ENCODE measurements at places on chromosomes 7 and 10. TPM values are rescaled to one million over a fixed set of nuclear protein-coding genes. Genes with fewer than 3 reads are reported as not detected.

GRCh38 chr7:114412548-114412947 is 2.1 kb upstream of the FOXP2 start:
- H3K27me3 ChIP-seq = no peaks in the 10 kb centered on the region
- no peaks in the 10 kb centered on the region for H3K4me1 ChIP-seq
- no peak overlapping the region for H3K4me3 ChIP-seq
- no peaks in the 10 kb centered on the region for H3K36me3 ChIP-seq

- H3K4me3 ChIP-seq = no peak overlapping the region
- peaks cover 4% of the 10 kb centered on the region for H3K36me3 ChIP-seq
- no peak for DNase-seq
- no peaks in the 10 kb centered on the region for H3K27me3 ChIP-seq
Observed at GRCh38 chr7:151402029-151402835, 7.6 kb downstream of the WDR86 start.

Gene EGFR
- 72.3 TPM for total RNA-seq

- H3K36me3 ChIP-seq = no peaks in the 10 kb centered on the region
- H3K27me3 ChIP-seq = no peaks in the 10 kb centered on the region
- peak overlapping the region; percentile 85 for H3K27ac ChIP-seq
- no peak for DNase-seq
- no peak overlapping the region for H3K4me3 ChIP-seq
Observed at GRCh38 chr10:11336722-11337162, 274.7 kb downstream of the USP6NL start.

GRCh38 chr7:49817279-49817678 is 43.8 kb downstream of the VWC2 start:
- no peak for DNase-seq
- H3K4me1 ChIP-seq = no peaks in the 10 kb centered on the region
- H3K36me3 ChIP-seq = no peaks in the 10 kb centered on the region
- H3K4me3 ChIP-seq = no peak overlapping the region

GRCh38 chr7:37100735-37101331 is 347.8 kb downstream of the ELMO1 start:
- H3K4me3 ChIP-seq = no peak overlapping the region
- peaks cover 15% of the 10 kb centered on the region for H3K4me1 ChIP-seq
- no peak overlapping the region for H3K27ac ChIP-seq

Gene MTURN
- total RNA-seq = 196 TPM

- peaks cover 4% of the 10 kb centered on the region for H3K4me1 ChIP-seq
- H3K27me3 ChIP-seq = no peaks in the 10 kb centered on the region
- H3K36me3 ChIP-seq = no peaks in the 10 kb centered on the region
- H3K4me3 ChIP-seq = no peak overlapping the region
- DNase-seq = no peak
Observed at GRCh38 chr10:49096890-49097445, 18.4 kb downstream of the VSTM4 start.

GRCh38 chr7:49479936-49480544 is 293.4 kb upstream of the VWC2 start:
- no peaks in the 10 kb centered on the region for H3K36me3 ChIP-seq
- no peak overlapping the region for H3K4me3 ChIP-seq
- no peak for DNase-seq
- no peaks in the 10 kb centered on the region for H3K27me3 ChIP-seq
- H3K4me1 ChIP-seq = no peaks in the 10 kb centered on the region
- H3K27ac ChIP-seq = no peak overlapping the region

DNA sequence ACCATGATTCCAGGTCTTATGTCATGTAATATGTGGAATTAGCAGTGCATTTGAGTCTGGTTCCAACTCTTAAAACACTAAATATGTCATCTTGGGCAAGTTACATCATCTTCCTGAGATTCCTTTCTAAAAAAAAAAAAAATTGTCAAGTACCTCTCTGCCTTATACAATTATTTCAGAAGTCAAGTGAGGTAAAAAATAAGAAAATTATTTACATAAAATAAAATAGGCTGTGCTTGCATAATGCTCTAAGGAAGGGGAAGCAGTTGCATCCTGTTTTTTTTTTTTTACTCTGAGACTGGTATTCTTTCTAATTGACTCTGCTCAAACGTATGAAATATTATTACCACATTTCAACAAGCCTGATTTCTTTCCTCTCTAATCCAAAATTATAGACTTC is 55.1 kb upstream of the SEMA3A start:
- no peaks in the 10 kb centered on the region for H3K27me3 ChIP-seq
- H3K4me3 ChIP-seq = no peak overlapping the region
- no peaks in the 10 kb centered on the region for H3K36me3 ChIP-seq

DNA sequence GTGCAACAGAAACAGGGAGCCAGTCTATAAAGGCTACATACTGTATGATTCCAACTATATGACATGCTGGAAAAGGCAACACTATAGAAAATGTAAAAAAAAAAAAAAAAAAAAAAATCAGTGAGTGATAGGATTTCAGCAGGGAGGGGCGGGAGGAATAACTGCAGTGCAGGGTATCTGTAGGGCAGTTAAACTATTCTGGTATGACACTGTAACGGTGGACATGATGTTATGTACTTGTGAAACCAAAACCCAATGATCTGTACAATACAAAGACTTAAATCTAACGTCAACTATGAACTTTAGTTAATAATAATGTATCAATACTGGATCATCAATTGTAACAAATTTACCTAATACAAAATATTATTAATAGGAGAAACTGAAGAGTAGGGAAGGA is 14.3 kb downstream of the WASL start:
- no peak overlapping the region for H3K27ac ChIP-seq
- no peaks in the 10 kb centered on the region for H3K36me3 ChIP-seq
- H3K4me3 ChIP-seq = no peak overlapping the region
- H3K4me1 ChIP-seq = no peaks in the 10 kb centered on the region
- DNase-seq = no peak
- no peaks in the 10 kb centered on the region for H3K27me3 ChIP-seq

Gene ANLN
- total RNA-seq = 12.9 TPM

GRCh38 chr10:33136271-33136670 is 178.2 kb upstream of the ITGB1 start:
- no peak overlapping the region for H3K4me3 ChIP-seq
- no peaks in the 10 kb centered on the region for H3K4me1 ChIP-seq
- DNase-seq = no peak
- no peaks in the 10 kb centered on the region for H3K27me3 ChIP-seq

DNA sequence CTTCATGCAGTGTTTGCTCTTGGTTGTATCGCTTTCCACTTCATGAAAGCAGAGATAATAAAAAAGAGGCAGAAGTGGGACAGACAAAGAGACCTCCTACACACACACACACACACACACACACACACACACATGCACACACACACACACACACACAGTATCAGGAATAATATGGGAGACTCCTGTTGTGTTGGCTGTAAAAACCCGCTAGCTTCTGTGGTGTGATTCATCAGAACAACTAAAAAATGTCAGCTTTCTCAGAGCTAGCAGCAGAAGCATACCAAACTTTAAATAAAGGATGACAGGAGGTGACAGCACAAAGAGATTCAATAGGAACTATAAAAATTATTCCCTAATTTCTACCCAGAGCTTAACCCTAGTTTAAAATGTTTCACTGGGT is 148.2 kb upstream of the LRRTM3 start:
- H3K4me3 ChIP-seq = no peak overlapping the region
- DNase-seq = no peak
- H3K27ac ChIP-seq = no peak overlapping the region
- H3K36me3 ChIP-seq = no peaks in the 10 kb centered on the region

- no peak for DNase-seq
- no peak overlapping the region for H3K4me3 ChIP-seq
- H3K4me1 ChIP-seq = no peaks in the 10 kb centered on the region
- H3K36me3 ChIP-seq = no peaks in the 10 kb centered on the region
Observed at GRCh38 chr10:28410420-28411135, 107.7 kb upstream of the MPP7 start.

- peak overlapping the region; percentile 82 for H3K27ac ChIP-seq
- no peak overlapping the region for H3K4me3 ChIP-seq
- H3K27me3 ChIP-seq = peaks cover 9% of the 10 kb centered on the region
- peaks cover 46% of the 10 kb centered on the region for H3K4me1 ChIP-seq
- peaks cover 18% of the 10 kb centered on the region for H3K36me3 ChIP-seq
Observed at GRCh38 chr7:2529161-2530070, 9.8 kb downstream of the LFNG start.

- H3K27me3 ChIP-seq = no peaks in the 10 kb centered on the region
- no peak overlapping the region for H3K4me3 ChIP-seq
- H3K27ac ChIP-seq = no peak overlapping the region
- DNase-seq = peak; percentile 28
Observed at GRCh38 chr7:28481091-28481926, 69.0 kb downstream of the CREB5 start.

DNA sequence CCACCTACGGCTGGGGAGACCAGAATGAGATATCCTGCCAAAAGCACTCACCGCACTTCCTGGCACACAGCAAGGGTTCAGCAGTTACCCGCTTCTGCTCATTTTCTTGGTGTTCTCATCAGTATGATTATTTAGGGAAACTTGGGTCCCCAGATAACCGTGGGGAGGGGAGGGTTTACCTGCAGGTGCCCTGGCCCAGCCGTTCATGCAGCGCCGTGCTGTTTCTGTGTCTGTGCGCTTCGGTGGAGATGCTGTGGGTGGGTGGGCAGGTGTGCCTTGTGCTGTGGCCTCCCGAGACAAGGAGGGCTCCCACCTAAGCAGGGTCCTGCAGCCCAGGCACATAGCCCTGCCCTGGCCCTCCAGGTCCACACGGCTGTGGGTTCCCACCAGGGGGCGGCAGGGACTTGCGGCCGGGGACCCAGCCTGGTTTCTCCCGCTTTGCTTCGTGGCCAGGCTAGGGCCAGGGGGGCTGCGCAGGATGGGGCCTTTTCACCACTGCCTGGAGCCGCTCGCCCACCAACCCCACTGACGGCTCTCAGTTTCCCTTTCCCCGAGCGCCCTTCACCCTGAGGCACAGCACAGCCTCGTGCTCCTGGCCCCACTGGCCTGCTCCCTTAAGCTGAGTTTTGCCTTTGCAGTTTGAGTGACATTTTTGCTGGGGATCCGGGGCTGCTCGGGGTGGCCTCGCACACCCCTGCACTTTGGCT is 78.5 kb downstream of the LHPP start:
- no peak overlapping the region for H3K27ac ChIP-seq
- peak; percentile 49 for DNase-seq
- H3K36me3 ChIP-seq = no peaks in the 10 kb centered on the region
- no peak overlapping the region for H3K4me3 ChIP-seq
- H3K4me1 ChIP-seq = peaks cover 22% of the 10 kb centered on the region

DNA sequence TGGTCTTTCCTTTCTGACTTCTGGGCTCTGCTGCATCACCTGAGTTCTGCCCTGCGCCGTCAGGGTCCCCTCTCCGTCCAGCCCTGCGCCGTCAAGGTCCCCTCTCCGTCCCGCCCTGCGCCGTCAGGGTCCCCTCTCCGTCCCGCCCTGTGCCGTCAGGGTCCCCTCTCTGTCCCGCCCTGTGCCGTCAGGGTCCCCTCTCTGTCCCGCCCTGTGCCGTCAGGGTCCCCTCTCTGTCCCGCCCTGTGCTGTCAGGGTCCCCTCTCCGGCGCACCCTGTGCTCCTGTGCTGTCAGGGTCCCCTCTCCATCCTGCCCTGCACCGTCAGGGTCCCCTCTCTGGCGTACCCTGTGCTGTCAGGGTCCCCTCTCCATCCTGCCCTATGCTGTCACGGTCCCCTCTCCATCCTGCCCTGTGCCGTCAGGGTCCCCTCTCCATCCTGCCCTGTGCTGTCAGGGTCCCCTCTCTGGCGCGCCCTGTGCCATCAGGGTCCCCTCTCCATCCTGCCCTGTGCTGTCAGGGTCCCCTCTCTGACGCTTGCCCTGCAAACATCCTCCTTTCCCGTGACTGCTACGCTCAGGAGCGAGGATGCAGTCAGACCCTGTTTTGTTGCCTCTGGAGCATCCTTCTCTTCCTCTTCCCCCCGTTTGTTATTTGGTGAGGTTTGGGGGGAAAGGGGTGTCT is 66.4 kb downstream of the INPP5A start:
- peaks cover 19% of the 10 kb centered on the region for H3K4me1 ChIP-seq
- H3K27ac ChIP-seq = no peak overlapping the region
- H3K36me3 ChIP-seq = no peaks in the 10 kb centered on the region
- H3K27me3 ChIP-seq = no peaks in the 10 kb centered on the region
- H3K4me3 ChIP-seq = no peak overlapping the region

Gene CYP3A4
- 0.22 TPM for total RNA-seq

DNA sequence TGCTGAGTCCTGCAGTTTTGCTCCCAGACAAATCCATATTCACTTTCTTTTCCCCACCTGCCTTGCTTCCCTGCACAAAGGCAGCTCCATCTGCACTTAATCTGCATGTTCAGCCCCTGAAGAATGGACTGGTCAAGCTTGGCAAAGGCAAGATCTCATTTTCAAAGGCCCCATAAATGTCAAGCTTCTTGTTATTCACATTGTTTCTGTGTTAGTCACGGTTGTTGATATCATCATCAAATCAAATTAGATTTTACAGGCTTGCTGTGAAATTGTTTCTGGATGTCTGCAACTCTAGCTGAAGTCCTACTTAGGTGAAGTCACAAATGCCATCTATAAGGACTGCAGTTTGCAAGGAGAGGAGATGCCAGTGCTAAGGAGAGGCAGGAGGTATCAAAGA is 91.0 kb downstream of the GPAM start:
- no peak overlapping the region for H3K27ac ChIP-seq
- no peaks in the 10 kb centered on the region for H3K36me3 ChIP-seq
- H3K4me3 ChIP-seq = no peak overlapping the region
- H3K27me3 ChIP-seq = no peaks in the 10 kb centered on the region
- no peaks in the 10 kb centered on the region for H3K4me1 ChIP-seq
- no peak for DNase-seq

DNA sequence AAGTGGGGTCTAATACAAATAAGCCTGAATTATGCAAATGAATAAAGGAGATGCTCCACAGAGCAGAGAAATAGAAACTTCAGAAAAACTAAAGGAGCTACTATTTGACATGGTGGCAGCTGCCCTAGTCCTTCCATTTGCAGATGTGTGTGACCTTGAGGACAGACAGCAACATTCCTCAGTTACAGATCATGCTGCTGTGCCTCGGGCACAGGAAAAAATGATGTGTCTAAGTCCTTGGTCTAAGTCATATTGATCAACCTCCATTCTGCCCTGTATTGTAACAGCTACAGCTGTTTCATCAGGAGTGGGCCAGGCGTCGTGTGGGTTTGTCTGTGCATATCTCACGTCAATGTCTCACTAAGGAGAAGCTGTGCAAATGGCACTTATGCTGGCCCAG is 710.4 kb downstream of the TNS3 start:
- H3K27me3 ChIP-seq = no peaks in the 10 kb centered on the region
- H3K4me3 ChIP-seq = no peak overlapping the region
- H3K36me3 ChIP-seq = no peaks in the 10 kb centered on the region
- DNase-seq = no peak
- no peak overlapping the region for H3K27ac ChIP-seq

GRCh38 chr7:30741289-30741688 is 10.6 kb upstream of the INMT start:
- no peak for DNase-seq
- no peaks in the 10 kb centered on the region for H3K36me3 ChIP-seq
- H3K4me3 ChIP-seq = no peak overlapping the region
- no peaks in the 10 kb centered on the region for H3K27me3 ChIP-seq
- H3K4me1 ChIP-seq = no peaks in the 10 kb centered on the region
- H3K27ac ChIP-seq = no peak overlapping the region

DNA sequence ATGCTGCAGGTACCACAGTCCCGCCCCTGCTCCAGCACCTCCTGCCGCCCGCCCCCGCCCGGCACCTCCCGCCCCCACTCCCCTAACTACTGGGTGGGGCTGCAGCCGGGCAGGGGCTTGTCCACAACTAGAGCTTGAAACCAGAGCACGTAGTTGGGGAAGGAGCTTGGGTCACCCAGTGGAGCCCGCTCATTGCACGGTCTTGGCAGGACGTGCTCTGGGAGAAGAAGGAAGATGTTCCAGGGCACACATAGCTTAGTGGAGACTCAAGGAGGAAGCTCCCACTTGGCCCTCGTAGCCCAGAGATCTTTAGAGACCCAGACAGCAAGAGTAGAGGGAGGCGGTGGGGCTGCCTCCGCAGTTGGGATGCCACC is 692 bp downstream of the IGFBP1 start:
- no peak for DNase-seq
- no peaks in the 10 kb centered on the region for H3K27me3 ChIP-seq
- H3K36me3 ChIP-seq = no peaks in the 10 kb centered on the region
- H3K4me3 ChIP-seq = no peak overlapping the region
- H3K4me1 ChIP-seq = peaks cover 14% of the 10 kb centered on the region

Gene TFR2
- total RNA-seq = not detected

Gene CTAGE8
- 1.5 TPM for total RNA-seq
